ENCODE measurements at places on chromosomes 11 and 22. TPM values are rescaled to one million over a fixed set of nuclear protein-coding genes. Genes with fewer than 3 reads are reported as not detected.

Gene RFPL2
- not detected for total RNA-seq

Gene PLAAT4
- 68.1 TPM for total RNA-seq

Gene FAM111B
- 0.31 TPM for total RNA-seq

Gene NAALADL1
- 21.8 TPM for total RNA-seq

Gene OR2D2
- not detected for total RNA-seq

Gene INS
- total RNA-seq, result not detected

Gene SLC17A6
- total RNA-seq, result not detected

Gene CASP5
- total RNA-seq, result not detected

Gene CCDC15
- 0.64 TPM for total RNA-seq

Gene TIRAP
- total RNA-seq, result 7.4 TPM
